NCI-H526 treated with DMSO at 0.1 percent for 48 hours (cell line): ENCODE measurements at places on chromosomes 11 and 22.

DNA sequence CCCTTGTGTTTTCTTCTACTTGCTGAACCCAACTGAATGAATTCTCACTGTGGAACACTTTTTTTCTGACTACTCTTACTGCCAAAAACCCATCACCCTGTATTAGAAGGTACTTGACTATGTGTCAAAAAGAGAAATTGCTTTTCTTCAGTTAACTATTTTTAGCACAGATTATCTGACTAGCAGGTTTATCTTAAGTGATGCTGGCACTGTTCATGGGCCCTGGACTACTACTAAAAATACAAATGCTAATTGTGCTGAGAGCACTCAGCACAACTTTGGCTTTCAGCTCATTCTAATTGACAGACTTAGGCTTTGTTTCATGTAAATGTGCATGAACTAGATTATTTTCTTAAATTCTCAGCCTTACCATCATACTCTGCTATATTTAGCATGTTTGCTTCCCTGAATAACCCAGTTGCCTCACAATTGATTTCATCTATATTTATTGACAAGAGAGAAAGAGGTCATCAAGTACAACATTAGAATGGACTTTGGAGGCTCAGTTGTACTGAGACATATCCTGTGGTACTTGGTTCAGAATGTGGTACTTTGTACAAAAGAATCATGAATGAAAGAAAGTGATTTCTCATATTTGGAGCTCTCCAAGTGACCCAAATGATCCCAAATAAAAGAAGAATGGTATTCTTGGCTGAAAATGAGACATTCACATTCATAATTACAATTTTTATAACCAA, 478.3 kb downstream of the KCNA4 start:
- DNase-seq, result no peak

- DNase-seq, result no peak
Observed at GRCh38 chr22:20089226-20089976, 9.4 kb downstream of the DGCR8 start.

DNA sequence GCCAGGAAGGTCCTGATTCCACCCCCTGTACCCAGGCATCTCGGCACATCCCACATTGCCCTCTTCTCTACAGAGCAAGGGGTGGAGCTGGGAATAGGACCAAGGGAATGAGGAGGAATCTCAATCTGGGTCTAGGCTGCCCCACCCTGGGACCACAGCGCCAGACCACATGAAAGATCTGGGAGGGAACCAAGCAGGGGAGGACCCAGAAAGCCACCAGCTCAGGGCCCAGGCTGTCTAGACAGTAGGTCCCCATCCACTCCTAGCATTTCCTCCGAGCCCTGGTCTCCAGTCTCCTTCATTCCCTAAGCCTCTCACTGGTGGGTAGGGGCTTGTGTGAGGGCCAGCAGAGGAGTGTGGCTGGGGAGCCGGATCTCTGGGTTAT, 11.6 kb downstream of the PHLDB1 start:
- DNase-seq, result no peak

- no peak for DNase-seq
Observed at GRCh38 chr11:132866783-132867545, 665.3 kb downstream of the OPCML start.

GRCh38 chr11:86481399-86481798, 106.7 kb downstream of the CCDC81 start:
- no peak for DNase-seq

DNA sequence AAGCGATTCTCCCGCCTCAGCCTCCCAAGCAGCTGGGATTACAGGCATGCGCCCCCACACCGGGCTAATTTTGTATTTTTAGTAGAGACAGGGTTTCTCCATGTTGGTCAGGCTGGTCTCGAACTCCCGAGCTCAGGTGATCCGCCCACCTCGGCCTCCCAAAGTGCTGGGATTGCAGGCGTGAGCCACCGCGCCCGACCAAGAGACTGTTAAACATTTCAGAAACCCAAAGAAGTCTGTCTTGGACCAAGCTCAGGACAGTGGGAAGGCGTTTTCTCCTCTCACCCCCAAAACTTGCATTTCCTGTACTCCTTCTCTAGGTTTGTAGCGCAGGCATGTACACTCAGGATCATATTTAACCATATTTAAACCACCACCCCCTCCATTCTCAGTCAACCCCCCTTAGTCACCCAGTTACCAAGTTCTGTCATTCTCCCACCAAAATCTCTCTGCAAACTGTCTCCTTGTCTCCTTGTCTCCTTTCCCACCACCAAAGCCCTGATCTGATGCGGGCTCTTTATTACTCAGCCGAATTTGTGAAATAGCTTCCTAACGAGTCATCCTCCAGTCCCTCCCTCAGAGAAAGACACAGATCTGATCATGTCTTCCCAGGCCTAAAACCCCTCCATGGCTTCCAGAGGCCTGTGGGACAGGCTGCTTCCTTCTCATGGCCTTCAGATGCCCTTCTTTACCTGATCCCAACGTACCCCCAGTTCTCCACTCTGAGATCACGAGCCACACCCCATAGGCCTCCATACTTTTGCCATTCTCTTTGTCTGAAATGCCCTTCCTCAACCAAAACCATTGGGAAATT, 29.0 kb upstream of the CREB3L1 start:
- no peak for DNase-seq

DNA sequence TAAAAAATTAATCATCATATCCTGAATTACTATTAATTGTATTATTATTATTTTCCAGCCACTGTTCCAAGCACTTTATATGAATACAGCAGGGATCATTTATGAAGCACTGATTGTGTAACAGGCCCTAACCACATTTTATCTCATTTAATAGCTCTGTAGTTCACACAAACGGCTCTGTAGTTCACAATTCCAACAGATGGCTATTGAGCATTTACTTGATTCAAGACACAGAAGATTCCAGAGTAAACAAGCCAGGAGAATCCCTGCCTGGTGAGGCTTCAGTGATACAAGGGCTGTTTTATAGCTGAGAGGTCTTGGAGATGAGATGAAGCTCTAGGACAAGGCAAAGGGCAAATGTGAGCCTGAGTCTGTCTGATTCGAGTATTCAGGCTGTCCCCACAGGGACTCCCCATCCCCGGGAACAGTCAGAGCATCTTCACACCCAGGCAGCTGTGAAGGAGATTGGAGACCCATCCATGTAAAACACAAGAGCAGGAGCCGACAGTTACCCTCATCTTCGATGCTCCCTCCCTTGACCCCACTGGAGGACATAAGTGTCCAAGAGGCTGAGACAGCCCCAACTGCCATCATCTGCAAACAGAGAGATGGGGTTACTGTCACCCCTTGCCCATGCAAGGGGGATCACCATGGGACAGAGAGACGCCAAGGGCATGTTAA, 222.5 kb downstream of the MN1 start:
- DNase-seq, result no peak

GRCh38 chr11:97703851-97704250, 1314.0 kb downstream of the JRKL start:
- DNase-seq, result no peak

GRCh38 chr22:45544588-45545170, 42.0 kb downstream of the FBLN1 start:
- DNase-seq, result no peak
